ENCODE measurements at places on chromosomes 4 and X.

- no peak for DNase-seq
Measured at GRCh38 chrX:3521396-3521795, 174.9 kb upstream of the MXRA5 start.

DNA sequence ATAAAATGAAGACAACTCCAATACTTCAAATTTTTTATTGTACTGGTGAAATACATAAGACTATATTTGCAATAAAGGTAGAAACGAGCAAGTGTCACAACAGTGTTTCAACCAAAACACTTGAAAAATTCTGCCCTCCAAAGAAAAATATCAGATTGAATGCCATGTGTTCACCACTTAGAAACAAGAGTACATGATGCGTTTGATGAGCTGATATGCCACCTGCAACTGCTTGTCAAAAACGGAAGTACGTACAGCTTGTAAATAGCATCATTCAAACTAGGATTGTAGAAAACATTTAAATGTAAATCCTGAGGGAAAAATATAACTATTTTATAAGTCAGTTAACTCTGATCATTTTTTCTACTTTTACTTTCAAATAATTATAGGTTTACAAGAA, 276.1 kb downstream of the ANTXR2 start:
- no peak for DNase-seq

- DNase-seq, result no peak
Measured at GRCh38 chr4:174859904-174860303, 30.9 kb upstream of the GLRA3 start.

GRCh38 chr4:39166177-39166576, 16.2 kb upstream of the WDR19 start:
- DNase-seq, result no peak

GRCh38 chr4:56130606-56131155, 181.9 kb downstream of the CEP135 start:
- no peak for DNase-seq

GRCh38 chr4:137998666-137999429, 243.3 kb downstream of the SLC7A11 start:
- no peak for DNase-seq

GRCh38 chr4:153233761-153234371, 29.6 kb downstream of the TRIM2 start:
- DNase-seq, result no peak

DNA sequence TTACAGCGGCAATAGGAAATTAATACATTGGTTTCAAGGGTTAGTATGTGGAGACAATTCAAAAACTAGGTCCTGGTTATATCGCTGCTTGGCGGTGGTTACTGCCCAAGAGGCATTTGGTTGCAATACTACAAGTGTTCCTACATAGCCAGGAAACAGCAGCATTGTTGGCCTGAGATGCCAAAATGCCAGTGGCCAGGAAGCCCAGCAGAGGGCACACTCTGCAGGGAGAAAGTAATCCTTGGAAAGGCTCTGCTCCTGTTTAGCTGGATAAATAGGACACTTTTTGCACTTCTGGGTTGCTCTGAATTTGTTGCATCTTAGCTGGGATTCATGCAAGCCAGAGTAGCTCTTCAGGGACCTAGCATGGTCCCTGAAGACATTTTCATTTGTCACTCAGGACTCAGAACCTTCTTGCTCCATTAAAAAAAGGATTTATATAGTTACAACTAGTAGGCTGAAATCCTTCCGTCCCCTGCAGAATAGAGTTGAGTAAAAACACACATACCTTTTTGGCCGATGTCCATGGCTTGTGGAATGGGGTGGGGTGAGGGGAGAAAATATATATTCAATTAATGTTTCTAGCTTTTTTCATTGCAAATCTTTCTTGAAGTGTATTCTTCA, 8.1 kb upstream of the GPR119 start:
- peak; percentile 25 for DNase-seq

DNA sequence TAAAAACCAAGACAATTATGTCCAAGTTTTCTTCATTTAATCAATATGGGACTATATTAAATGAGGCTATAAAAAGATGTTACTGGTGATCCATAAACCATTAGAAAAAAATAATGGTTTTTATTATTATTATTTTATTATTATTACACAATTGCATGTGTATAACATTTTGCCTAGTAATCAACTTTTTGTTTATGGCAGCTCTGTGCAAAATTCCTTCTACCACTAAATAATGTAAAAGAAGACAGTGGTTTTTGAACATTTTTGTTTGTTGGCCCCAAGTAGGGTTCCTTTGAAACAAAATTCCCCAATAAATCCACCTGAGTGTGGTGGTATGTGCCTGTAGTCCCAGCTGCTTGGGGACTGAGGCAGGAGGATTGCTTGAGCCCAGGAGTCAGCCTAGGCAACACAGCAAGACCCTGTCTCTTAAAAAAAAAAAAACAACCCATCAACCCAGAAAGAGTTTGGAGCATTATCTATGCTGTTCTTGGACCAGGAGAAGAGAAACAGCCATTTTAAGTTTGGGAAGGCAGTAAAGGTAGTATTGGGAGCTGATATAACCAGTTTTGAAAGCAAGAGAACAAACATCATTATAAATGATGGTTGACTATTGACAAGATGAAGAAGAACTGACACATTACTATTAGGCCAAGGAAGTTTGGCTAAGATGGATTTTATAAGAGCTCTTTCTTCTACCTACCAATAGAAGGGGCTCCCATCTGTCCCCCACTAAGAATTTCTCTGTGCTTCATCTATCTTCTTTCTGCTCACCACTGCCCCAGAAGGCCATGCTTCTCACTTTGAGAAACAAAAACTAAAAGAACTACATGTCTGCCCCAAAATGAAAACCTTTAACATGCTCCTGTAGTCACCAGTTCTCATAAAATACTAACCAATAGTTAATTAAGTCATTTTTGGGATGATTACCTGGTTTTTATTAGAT, 2.2 kb downstream of the TMEM156 start:
- peak; percentile 45 for DNase-seq

GRCh38 chrX:150772150-150772970, 79.2 kb downstream of the MTMR1 start:
- DNase-seq, result peak; percentile 82

GRCh38 chr4:73485596-73485995, 4.1 kb downstream of the AFM start:
- no peak for DNase-seq

DNA sequence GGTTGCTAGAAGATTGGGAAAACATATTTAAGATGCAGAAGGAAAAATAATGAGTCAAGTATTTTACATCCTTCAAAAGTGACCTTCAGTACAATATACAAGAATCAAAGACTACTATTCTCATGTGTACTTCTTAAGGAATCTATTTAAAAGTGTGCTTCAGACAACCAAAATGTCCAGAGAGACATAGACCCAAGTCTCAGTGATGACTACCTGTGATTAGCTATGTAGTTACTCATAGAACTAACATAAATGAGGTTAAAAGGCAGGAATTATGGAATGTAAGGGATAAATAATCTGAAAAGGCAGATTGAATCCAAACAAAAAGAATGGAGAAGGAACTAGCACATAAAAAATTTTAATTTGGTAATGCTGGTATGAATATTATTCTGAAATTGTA, 634.7 kb upstream of the FAM241A start:
- DNase-seq, result no peak

- DNase-seq, result no peak
Measured at GRCh38 chrX:10747975-10748374, 127.6 kb upstream of the MID1 start.

- no peak for DNase-seq
Measured at GRCh38 chr4:76607266-76607799, 172.3 kb downstream of the SHROOM3 start.

GRCh38 chrX:55135171-55135570, 46.4 kb downstream of the PAGE2 start:
- peak; percentile 49 for DNase-seq

GRCh38 chr4:165610679-165611437, 232.1 kb downstream of the CPE start:
- DNase-seq, result no peak

GRCh38 chr4:80678413-80678812, 342.9 kb downstream of the CFAP299 start:
- no peak for DNase-seq

DNA sequence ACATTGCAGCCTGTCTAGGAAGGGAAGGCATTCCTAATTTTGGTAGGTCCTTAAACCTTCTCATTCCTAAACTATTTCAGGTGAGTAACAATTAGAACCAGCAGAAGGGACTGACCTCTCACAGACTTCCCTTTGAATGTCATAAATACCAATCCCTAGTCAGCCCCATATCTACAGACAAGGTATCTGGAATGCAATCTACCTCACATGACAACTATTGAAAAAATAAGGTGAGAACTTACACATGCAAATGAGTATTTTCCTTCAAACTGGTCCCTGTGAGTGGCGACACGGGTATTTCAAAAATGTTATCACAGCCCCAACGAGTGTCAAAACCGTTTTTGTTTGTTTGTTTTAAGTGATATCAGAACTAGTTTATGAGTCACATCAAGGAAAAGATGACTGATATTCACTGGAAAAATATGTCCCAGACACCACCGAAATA, 102.4 kb upstream of the VCX2 start:
- DNase-seq, result no peak

GRCh38 chr4:5960252-5960880, 57.9 kb downstream of the C4orf50 start:
- DNase-seq, result no peak

GRCh38 chr4:41751449-41752061, 3.0 kb upstream of the PHOX2B start:
- no peak for DNase-seq

GRCh38 chr4:1939664-1940509, 68.7 kb downstream of the NSD2 start:
- no peak for DNase-seq

GRCh38 chrX:19840899-19841648, 46.3 kb downstream of the SH3KBP1 start:
- DNase-seq, result peak; percentile 64

DNA sequence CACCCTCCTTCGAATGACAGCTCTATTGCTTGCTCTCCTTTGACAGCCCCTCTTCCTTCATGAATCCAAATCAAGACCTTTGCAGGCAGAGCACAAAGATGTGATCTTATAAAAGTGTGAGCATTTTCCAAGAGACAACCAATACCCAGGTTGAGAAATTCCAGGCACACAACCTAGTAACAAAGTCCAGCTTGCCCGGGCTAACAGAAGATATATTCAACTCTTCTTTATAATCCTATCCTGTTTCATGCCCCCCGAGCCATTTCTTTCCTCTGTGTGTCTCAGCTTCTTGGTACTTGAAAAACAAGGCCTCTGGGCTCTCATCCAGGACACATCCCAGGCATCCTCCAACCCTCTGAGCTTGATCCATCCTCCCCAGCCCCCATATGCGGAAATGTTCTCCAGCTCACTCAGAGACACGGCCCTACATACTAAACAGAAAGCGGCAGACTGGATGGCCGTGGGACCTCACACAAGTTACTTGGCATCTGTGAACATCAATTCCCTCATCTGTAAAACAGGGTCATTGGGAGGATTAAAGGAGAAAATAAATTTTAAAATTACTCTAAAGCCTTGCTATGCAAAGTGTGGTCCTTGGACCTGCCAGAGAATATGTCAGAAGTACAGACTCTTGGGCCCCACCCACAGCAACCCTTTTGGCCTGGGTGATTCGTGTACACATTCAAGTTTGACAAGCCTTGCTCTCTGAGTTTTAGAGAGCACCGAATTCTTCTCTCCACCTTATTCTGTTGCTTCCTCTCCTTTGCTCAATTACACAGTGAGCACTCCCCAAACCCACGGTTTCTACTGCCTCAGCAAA, 627.0 kb downstream of the BCOR start:
- no peak for DNase-seq

- DNase-seq, result no peak
Measured at GRCh38 chr4:77623091-77623490, 17.5 kb downstream of the CXCL13 start.

- peak; percentile 55 for DNase-seq
Measured at GRCh38 chr4:15963576-15963975, 601 bp upstream of the FGFBP2 start.

- no peak for DNase-seq
Measured at GRCh38 chr4:138292321-138292720, 50.2 kb upstream of the SLC7A11 start.

GRCh38 chrX:111133389-111133788, 37.4 kb downstream of the PAK3 start:
- DNase-seq, result no peak

Measured in activated naive CD4-positive, alpha-beta T cell treated with anti-CD3 and anti-CD28 coated beads, Interleukin-2, amount 10 ng/mL, durations not matched to agents 7 days and 5 days (primary cell).